ENCODE measurements at places on chromosomes 6 and 20.

DNA sequence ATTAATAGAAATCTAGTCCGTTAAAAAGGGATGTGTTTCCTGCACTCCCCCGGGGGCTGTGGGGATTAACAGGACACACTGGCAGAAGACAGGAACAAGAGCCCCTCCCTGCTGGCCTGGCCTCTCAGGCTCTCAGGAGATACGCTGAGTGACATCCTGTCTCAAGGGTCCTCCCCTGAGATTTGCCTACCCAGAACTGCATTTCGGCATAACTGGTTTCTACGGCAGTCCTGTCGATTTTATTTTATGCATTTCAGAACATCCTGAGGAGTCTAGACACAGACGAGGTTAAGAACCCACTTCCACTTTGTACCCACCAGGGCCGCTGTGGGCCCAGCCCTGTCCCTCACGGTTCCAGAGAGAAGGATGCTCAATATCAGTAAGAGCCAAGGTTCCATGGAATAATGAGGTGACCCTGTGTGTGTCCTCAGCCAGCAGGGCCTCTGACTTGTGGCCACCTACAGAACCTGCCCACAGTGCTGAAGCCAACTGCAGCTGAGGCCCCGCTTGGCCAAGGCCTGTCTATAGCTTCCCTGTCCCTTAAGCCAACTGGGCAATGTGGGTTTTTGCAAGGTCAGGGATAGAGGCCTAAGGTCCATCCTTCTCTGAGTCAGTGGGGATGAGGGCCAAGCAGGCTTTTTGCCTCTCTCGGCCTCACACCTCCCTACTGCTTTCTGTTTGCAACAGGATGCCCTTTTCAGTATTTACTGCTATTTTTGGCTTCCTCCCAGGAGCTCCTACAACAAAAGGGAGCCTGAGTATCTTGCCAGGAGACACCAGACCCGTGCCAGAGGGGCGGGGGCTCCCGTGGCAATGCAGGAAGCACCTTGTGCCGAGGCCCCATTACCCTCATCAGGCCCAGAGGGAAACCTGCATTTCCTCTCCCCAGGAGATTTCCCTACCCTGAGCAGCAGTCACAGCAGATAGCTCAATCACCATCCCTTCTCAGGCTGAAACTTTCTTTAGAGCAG lies 14.7 kb downstream of the UQCC2 start:
- DNase-seq = no peak

DNA sequence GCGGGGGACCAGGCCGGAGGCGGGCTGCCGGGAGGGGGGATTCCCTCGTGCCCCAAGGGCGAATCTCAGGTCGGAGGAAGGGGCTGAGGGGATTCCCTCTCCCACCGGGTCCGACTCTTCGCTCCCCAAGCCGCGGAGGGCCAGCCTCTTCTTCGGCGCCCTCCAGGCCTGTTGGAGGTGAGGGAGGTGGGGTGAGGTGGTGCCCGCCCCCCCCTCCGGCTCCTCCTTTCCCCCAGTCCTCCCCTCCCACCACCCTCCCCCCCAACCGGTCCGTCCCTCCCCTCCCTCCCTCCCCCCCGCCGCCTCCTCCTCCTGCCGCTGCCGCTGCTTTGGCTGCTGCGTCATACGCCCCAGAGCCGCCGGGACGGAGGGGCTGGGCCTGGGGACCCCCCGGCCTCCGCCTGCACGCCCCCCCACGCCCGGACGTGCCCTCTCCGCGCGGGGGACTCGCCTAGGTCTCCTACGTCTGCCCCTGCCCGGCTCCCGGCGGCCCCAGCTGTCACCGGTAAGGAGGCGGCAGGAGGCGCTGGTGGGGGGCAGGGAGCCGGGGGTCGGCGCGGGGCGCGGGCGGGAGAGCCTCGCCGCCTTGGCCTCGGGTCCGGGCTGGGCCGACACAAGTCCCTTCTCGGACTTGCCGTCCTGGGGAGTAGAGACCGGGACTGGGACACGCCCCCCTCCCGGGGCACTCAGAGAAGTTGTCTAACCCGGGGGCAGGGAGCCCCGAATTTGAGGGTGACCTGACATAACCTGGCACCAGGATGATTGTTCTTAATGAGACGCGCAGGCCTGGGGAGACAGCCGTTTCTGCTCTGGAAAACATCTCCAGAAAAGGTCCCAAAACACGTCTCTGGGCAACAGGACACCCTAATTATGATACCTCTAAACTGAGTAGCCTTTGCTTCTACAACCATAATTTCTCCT lies at the start of gene PHF1:
Gene PHF1, plus strand, starts transcription at position 304 of the 921 bp plus-strand sequence. CDS start 1,250 bp downstream, outside the sequence.
- peak; percentile 89 for DNase-seq

GRCh38 chr20:42484790-42485375 lies 704.8 kb downstream of the PTPRT start:
- DNase-seq = no peak

DNA sequence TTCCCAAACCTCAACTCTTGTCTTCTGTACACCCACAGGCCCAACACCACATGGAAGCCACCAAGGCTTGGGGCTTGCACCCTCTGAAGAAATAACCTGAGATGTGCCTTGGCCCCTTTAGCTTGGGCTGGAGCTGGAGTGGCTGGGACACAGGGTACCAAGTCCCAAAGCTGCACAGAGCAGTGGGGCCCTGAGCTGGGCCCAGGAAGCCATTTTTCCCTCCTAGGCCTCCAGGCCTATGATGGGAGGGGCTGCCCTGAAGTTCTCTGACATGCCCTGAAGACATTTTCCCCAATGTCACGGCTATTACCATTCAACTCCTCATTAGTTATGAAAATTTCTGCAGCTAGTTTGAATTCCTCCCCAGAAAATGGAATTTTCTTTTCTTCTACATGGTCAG lies 163.2 kb upstream of the ARID1B start:
- no peak for DNase-seq

GRCh38 chr20:17281478-17281877 lies 54.6 kb downstream of the PCSK2 start:
- peak; percentile 27 for DNase-seq

DNA sequence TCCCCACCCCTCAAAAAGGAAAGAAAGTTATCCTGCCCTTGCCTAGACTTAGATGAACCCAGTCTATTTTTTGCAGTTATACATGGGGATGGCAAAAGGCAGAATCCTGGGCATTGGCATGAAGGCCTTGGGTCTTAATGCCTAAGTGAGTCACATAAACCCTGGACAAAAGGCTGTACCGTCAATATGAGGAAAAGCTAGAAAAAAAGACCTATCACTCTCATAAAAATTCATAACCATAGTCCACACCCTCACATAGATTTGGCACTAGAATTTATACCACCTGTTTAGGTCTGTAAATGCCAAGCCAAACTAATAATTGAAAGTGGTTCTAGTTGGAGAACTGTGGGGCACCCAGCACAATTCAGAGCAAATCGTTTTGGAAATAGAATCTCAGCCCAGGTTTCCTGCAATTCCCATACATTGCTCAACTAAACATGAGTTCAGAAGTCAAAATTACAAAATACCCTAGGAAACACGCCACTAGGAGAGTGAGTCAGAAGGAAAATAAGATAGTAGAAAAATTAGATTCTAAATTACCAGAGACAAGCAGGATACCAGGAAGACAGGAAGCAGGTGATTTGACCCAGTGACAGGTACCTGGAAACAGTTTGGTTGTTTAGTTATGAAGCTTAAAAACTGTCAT lies 70.4 kb upstream of the FUCA2 start:
- DNase-seq = no peak
